ENCODE measurements at places on chromosomes 6 and 20.

DNA sequence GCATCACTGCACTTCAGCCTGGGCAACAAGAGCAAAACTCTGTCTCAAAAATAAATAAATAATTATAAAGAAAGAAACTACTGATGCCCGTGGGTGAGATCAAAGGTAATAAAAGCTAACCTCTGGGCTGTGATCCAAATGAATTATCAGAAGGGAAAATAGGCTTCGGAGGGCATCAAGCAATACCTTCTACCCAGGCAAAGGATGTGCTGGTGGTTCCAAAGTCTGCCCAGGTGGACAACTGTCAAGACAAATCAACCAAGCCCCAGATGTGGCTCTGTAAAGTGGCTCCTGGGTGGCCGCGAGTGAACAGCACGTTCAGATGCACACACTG is 95.6 kb downstream of the SCML4 start:
- no peak for DNase-seq

GRCh38 chr6:98576791-98577190 is 257.6 kb upstream of the POU3F2 start:
- DNase-seq: no peak

DNA sequence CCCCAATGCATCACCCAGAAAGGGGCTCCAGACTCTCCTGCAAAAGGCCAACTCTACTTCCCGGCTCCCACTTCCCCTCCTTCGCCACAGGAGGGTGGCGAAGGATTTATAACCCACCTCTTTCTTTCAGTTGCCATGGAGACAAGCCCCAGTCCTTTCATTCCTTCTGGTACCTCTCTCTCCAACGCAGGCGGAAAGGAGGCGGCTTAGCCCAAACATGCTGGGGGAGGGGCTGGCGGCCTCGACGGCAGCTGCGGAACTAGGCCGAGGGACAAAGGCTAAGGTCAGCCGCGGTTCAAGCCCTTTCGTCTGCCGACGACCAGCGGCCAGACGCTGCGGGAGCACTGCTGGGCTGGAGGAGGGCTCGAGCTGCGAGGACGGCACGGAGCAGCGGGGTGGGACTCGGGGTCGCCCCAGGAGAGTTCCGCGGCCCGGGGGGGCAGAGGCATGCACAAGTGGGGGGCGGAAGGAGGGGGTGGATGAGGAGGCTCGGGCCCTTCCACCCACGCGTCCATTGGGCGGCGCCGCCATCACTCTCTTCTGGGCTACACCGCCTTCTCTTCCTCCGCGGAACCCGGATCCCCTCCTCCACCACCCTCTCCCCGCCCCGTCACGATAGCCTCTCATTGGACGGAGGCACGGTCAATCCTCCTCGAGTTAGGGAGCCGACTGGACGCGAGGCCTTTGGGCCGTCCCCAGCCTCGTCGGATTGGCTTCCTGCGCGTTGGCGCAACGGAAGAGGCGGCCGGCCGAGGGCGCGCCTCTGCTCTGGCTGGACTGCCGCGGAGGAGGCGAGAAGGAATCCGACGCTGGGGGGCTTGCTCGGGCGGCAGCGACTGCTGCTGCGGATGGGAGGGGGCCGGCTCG is at the start of gene PANK2:
PANK2 (plus strand) TSS at position 766 of the 867 bp plus-strand sequence.
- DNase-seq: peak; percentile 99

GRCh38 chr6:155493026-155493693 is 37.5 kb upstream of the NOX3 start:
- DNase-seq: no peak

GRCh38 chr6:123956492-123957139 is 153.0 kb downstream of the NKAIN2 start:
- DNase-seq: no peak

GRCh38 chr20:19785173-19785982 is 27.3 kb downstream of the RIN2 start:
- no peak for DNase-seq

DNA sequence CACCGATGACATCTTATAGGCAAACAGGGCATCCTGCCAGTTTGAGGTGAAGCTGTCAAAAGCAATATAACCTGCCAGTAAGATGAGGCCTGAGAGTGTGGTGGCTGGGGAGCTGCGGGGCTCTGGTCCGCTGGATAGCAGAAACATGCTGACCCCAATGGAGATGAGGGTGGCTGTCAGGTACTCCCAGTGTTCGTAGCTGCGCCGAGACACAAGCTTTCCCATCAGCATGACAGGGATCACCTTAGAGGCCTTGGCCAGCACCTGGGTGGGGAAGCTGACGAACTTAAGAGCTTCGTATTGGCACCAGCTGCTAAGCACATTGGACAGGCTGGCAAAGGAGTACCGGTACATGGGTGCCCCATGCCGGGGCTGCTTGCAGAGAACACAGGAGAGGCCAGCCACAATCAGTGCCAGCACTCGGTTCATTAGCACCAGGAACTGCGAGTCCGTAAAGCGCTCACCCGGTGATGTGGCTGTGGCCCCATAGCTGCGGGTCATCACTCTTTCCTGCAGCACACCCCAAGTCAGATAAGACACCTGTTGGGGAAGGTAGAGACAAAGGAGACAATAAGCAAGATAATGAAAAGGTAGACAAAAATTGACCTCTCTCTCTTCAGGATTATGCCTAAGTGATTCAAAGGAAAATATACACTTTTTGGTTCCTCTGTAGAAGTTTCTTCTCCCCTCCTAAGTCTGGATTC is 2.1 kb downstream of the SLC35B2 start:
- no peak for DNase-seq
